ENCODE measurements at places on chromosomes 5 and 9. TPM values are rescaled to one million over a fixed set of nuclear protein-coding genes. Genes with fewer than 3 reads are reported as not detected.
A peak's percentile ranks its signal among the peaks of the same experiment; 100 is the strongest.

The MARCOL gene
- not detected for total RNA-seq

The MYMK gene
- total RNA-seq: not detected

The RALGPS1 gene
- total RNA-seq: 1.7 TPM

The PHF24 gene
- 0.16 TPM for total RNA-seq

DNA sequence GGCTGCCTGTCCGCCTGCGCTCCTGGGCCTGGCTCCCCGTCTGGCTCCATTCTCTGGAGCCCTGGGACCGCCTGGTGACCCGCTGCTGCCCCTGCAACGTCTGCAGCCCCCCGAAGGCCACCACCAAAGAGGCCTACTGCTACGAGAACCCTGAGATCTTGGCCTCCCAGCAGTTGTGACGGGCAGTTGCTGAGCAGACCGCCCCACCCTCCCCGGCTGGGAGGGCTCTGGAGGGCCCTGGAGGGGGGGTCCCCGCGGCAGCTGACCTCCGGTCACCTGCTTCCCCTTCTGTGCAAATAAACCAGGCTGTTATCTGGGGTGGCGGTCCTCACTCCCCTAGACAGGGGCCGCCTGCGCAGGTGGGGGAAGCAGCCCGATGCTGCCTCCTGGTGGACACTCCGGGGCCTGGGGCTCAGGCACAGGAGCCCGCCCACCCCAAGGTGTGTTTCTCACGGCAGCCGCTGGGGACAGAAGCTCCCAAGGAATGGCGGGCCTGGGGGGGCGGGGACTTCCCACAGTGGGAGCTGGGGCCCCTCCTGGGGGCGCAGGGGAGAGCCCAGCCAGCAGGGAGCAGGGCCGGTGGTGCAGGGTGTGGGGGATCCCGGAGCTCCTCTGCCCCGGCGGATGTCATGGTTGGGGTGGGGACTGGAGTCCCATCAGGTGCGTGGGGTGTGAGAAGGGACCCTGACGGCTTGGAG, 4.7 kb upstream of the TUBB4B start:
- H3K27ac ChIP-seq: no peak overlapping the region
- no peak overlapping the region for H3K4me3 ChIP-seq
- DNase-seq: peak; percentile 25
- peaks cover 7% of the 10 kb centered on the region for H3K4me1 ChIP-seq

DNA sequence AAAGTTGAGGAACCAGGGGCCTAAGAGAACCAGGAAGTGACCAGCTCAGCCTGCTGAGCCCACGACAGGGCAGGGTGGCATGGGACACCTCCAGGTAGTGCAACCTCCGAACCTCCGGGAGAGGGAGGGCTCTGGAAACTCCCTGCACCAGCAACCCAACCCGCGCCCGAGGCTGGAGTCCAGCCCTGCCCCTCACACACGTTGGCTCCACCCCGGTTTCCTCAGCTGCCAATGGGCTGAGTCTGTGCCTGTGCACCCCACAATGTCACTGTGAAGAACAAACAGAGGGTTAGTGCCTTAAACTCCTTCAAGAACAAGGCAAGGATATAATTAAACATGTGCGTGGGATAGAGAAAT, 17.0 kb upstream of the UNC5A start:
- H3K27ac ChIP-seq: no peak overlapping the region
- no peaks in the 10 kb centered on the region for H3K4me1 ChIP-seq

DNA sequence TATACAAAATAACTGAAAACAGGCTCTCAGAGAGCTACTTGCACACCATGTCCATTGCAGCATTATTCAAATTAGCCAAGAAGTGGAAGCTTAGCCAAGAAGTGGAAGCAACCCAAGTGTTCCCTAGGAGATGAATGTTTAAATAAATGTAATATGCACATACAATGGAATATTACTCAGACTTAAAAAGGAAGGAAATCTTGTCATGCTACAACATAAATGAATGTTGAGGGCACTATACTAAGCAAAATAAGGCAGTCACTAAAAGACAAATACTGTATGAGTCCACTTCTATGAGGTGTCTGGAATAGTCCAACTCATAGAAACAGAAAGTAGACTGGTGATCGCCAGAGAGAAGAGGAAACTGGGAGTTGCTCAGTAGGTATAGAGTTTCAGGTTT, 438.1 kb downstream of the MAT2B start:
- peak; percentile 28 for DNase-seq
- H3K27ac ChIP-seq: no peak overlapping the region
- H3K4me3 ChIP-seq: no peak overlapping the region
- H3K27me3 ChIP-seq: no peaks in the 10 kb centered on the region
- no peaks in the 10 kb centered on the region for H3K4me1 ChIP-seq
- H3K36me3 ChIP-seq: no peaks in the 10 kb centered on the region

DNA sequence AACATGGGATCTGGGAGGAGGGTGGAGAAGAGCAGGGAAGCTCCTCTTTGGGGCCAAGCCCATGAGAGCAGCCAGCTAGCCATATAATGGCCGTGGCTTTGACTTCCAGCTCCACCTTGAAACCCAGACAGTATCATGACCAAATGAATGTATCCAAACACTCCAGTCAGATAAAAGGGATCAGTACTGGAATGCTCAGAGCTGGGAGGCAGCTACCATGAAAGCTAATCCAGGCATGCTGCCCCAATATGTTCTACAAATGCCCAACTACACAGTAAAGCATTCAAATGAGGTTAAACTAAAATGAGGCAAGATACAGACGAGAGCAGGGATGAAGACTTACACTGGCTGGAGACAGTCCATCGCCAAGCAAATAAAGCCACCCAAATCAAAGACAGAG, 69.4 kb downstream of the FRMD3 start:
- no peak for DNase-seq
- no peaks in the 10 kb centered on the region for H3K27me3 ChIP-seq
- H3K4me1 ChIP-seq: peaks cover 6% of the 10 kb centered on the region
- H3K27ac ChIP-seq: no peak overlapping the region

GRCh38 chr9:78578072-78578471, 281.1 kb downstream of the PSAT1 start:
- H3K27me3 ChIP-seq: no peaks in the 10 kb centered on the region
- DNase-seq: no peak
- no peak overlapping the region for H3K4me3 ChIP-seq
- H3K36me3 ChIP-seq: no peaks in the 10 kb centered on the region
- no peak overlapping the region for H3K27ac ChIP-seq

GRCh38 chr5:133147815-133148567, 96.2 kb downstream of the HSPA4 start:
- no peaks in the 10 kb centered on the region for H3K36me3 ChIP-seq
- no peaks in the 10 kb centered on the region for H3K27me3 ChIP-seq
- no peaks in the 10 kb centered on the region for H3K4me1 ChIP-seq
- no peak overlapping the region for H3K4me3 ChIP-seq

DNA sequence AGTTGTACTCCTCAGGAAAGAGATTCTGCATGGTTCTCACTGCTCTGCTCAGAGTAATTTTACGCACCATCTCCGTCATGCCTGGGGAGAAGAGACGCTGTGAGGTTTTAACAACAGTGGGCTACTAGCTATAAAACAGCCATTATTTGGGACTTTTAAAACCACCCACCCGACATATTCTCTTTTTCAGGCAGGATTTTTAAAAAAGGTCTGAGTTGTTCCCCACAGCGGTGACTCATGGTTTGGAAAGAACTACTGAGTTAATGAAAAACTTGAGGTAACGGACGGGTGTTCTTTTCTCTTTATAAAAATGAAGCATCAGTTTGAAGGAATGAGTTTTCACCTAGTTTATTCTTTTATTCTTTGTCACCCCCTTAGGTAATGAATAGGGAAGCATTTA, 61.3 kb downstream of the TTLL11 start:
- H3K4me3 ChIP-seq: no peak overlapping the region
- no peaks in the 10 kb centered on the region for H3K36me3 ChIP-seq
- DNase-seq: peak; percentile 24
- H3K4me1 ChIP-seq: peaks cover 4% of the 10 kb centered on the region

DNA sequence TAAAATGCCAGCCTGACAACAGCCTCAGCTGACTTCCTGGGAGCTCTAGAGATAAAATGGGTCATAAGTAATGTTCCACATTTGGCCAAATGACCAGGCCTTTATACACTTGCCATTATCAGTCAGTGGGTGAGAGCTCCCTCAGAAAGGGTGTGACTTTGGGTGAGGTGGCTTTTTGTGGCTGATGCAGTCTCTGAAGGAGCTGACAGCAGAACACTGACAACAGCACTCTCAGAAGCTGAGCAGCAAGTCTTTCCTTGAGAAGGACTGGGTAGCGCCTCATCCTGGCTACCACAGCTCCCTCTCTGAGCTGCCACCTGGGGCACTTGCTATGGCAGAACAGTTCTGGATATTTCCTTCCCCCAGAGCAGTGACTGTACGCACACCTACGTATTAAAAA, 22.0 kb upstream of the GNAQ start:
- H3K4me1 ChIP-seq: no peaks in the 10 kb centered on the region
- H3K36me3 ChIP-seq: no peaks in the 10 kb centered on the region
- no peak overlapping the region for H3K4me3 ChIP-seq

- peaks cover 3% of the 10 kb centered on the region for H3K36me3 ChIP-seq
- no peaks in the 10 kb centered on the region for H3K27me3 ChIP-seq
- no peaks in the 10 kb centered on the region for H3K4me1 ChIP-seq
- no peak for DNase-seq
- H3K27ac ChIP-seq: no peak overlapping the region
Measured at GRCh38 chr5:171055875-171056454, 194.1 kb downstream of the RANBP17 start.

- no peaks in the 10 kb centered on the region for H3K4me1 ChIP-seq
- no peaks in the 10 kb centered on the region for H3K27me3 ChIP-seq
- no peak for DNase-seq
- H3K27ac ChIP-seq: no peak overlapping the region
- no peaks in the 10 kb centered on the region for H3K36me3 ChIP-seq
Measured at GRCh38 chr5:44538797-44539601, 149.8 kb upstream of the FGF10 start.

DNA sequence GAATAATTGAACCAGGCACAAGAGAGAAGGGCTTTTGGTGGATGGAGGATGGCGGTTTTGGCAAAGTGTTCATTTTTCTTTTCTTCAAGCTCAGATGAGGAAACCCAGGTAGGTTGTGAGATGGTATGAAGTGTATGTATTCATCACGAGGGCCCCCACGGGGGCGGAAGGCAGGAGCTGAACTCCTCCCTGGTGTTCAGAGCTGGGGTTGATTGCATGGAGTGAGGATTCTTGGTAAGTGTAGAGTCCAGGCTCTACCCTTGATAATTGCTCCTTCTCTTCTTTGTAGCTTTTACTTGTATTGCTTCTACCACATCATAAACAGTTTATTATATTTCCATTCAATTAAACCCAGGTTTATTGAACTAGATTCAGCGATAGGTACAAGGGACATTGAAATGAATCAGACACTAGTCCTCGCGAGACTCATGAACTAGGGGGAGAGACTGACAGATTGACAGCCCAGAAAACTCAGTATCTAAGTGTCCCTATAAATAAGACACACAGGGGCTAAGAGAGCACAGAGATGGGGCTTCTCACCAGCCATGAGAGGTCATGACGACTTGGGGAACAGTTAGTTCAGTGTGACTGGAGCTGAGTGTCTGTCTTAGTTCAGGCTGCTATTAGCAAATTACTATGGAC, 116.7 kb upstream of the KLF4 start:
- H3K4me1 ChIP-seq: no peaks in the 10 kb centered on the region
- DNase-seq: no peak
- no peak overlapping the region for H3K4me3 ChIP-seq
- no peaks in the 10 kb centered on the region for H3K36me3 ChIP-seq

DNA sequence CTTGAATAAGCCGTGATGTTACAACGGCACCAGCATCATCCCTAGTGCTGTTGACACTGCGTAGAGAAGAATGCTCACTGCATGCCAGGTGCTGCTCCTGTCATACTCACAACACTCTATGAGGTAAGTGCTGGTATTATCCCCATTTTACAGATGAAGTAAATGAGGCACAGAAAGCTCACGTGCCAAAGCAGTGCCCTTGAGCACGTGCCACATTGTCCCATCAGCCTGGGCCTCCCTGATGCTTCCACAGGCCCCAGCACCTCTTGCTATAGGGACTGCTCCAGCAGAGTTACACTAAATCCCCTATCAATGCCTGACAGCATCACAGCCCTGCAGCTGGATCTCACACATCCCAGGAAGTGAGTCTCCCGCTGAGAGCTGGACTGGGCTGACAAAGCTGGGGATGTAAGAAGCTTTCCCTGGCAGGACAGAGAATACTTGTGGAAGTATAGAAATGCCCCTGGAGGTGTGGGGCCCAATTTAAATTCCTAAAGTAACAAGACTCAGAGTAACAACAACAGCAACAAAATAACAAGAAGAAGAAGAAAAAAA, 216.1 kb downstream of the FSTL4 start:
- H3K27me3 ChIP-seq: no peaks in the 10 kb centered on the region
- DNase-seq: no peak
- H3K4me3 ChIP-seq: no peak overlapping the region
- H3K27ac ChIP-seq: no peak overlapping the region

GRCh38 chr9:136542241-136543040, 3.4 kb downstream of the NOTCH1 start:
- H3K4me1 ChIP-seq: peaks cover 50% of the 10 kb centered on the region
- H3K36me3 ChIP-seq: no peaks in the 10 kb centered on the region
- DNase-seq: no peak

GRCh38 chr5:72006361-72006760, 100.9 kb upstream of the MAP1B start:
- H3K4me3 ChIP-seq: no peak overlapping the region
- H3K27ac ChIP-seq: no peak overlapping the region
- H3K4me1 ChIP-seq: no peaks in the 10 kb centered on the region
- H3K36me3 ChIP-seq: no peaks in the 10 kb centered on the region
- H3K27me3 ChIP-seq: no peaks in the 10 kb centered on the region

- H3K27ac ChIP-seq: no peak overlapping the region
- no peak overlapping the region for H3K4me3 ChIP-seq
- H3K27me3 ChIP-seq: no peaks in the 10 kb centered on the region
- no peaks in the 10 kb centered on the region for H3K4me1 ChIP-seq
- no peak for DNase-seq
- H3K36me3 ChIP-seq: no peaks in the 10 kb centered on the region
Measured at GRCh38 chr9:17888066-17888465, 309.2 kb downstream of the SH3GL2 start.

DNA sequence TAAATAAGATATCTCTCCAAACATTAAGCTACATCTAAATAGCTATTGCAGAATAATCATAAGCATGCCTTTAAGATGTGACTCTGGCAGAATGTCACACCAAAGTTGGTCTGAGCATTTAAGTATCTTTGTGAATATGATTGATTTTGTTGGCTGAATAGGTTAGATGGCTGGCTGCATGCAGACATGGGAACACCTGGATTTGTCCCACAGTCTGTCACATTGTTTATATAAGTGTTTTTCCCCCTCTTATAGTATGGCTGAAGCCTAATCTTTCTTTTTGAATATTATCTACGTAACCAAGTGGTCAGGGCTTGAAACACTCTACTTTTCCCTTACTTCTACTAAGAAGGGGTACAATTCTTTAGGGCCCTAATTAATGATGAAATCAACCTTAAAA, 36.2 kb downstream of the PCSK1 start:
- H3K36me3 ChIP-seq: no peaks in the 10 kb centered on the region
- no peak overlapping the region for H3K27ac ChIP-seq
- H3K4me1 ChIP-seq: no peaks in the 10 kb centered on the region
- H3K27me3 ChIP-seq: no peaks in the 10 kb centered on the region

DNA sequence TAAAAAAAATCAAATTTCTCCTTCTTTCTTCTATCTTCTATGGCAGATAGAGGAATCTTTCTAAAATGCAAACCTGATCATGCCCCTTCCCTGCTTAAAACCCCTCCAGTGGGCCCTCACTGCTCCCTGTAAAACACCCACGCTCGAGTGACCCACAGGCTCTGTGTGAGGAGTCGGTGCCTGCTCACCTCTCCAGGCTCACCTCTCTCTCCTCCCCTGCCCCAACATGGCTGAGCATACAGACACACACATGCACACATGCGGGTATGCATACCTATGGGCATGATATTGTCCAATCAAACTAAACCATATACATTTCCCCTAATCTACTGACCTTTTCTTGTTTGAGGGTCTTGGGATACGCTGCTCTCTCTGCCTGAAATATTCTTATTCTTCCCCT, 40.8 kb upstream of the COL15A1 start:
- H3K4me1 ChIP-seq: peaks cover 8% of the 10 kb centered on the region
- no peak overlapping the region for H3K27ac ChIP-seq
- H3K36me3 ChIP-seq: no peaks in the 10 kb centered on the region
- DNase-seq: no peak
- no peaks in the 10 kb centered on the region for H3K27me3 ChIP-seq
